Effector memory CD4-positive, alpha-beta T cell (primary cell): ENCODE measurements at places on chromosomes 2 and 18.

GRCh38 chr2:39093218-39093898, 27.5 kb downstream of the SOS1 start:
- DNase-seq, result no peak

- DNase-seq, result no peak
Measured at GRCh38 chr2:215324811-215325210, 13.0 kb downstream of the ATIC start.

DNA sequence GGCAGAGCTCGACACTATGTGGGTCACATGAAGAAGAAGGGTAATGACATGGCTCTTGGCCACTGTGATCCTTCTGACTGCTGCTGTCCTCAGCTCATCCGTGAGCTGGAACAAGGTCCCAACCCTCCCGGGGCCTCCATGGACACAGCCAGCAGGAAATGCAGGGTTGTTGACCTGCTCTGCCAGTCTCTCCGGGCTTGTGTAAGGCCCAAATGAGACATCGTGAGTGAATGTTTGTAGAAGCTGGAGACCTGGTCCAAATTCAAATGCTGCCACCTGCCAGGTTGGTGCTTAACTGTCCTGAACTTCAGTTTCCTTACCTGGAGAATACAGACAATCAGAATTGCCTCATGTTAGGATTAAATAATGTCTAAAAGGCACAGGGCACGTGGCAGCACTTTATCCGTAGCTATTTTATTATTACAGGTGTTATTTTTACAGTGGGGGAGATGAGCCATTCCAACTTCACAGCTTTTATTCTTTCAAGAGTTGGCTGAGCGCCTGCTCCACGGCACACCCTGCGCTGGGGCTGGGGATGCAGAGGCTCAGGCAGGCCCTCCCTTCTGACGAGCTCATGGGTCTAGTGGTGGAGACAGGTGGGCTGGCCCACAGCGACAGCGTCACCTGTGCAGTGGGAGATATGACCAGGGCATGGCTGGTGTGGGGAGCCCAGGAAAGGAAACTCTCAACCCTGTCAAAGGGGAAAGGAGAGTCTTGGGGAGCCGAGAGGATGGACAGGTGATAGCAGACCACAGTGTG, 15.1 kb downstream of the ARHGEF4 start:
- DNase-seq, result no peak

GRCh38 chr2:48597492-48597891, 20.2 kb upstream of the GTF2A1L start:
- DNase-seq, result no peak

DNA sequence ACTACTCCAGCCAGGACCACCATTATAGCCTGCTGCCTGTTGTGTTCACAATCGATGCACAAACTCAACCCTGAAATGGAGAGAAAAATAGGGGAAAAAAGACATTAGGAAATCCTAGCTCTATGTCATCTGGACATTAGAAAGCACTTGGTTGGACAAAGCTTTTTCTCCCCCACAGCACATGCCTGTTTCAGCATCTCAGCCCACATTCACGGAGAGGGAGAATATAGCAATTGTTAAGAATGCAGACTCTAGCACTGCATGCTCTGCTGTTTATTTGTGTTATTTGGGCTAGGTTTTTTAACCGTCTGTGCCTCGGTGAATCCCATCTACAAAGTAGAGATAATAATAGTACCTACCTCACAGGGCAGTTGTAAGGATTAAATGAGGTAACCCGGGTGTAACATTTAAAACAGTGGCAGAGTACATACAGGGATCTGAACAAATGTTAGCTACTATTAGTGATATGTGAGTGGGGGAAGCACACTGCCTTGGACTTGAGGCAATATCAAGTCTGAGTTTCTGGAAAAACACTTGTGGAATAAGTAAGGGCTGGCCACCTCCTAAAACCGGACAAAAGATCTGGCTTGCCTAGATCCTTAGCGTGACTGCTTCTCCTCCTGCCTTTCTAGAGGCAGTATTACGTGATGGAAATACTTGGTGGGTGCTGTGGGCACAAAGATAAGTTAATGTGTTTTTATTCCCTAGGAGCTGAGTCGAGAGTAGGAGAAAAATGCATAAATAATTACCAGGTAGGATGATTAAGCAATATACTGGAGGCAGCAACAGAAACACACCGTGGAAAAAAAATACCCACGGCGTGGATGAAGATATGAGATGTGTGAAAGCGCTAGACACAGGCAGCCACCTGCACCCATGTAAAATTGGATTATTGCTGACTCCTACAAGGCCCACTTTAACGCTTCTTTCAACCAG, 1.0 kb upstream of the PPP1CB start:
- DNase-seq, result peak; percentile 19

DNA sequence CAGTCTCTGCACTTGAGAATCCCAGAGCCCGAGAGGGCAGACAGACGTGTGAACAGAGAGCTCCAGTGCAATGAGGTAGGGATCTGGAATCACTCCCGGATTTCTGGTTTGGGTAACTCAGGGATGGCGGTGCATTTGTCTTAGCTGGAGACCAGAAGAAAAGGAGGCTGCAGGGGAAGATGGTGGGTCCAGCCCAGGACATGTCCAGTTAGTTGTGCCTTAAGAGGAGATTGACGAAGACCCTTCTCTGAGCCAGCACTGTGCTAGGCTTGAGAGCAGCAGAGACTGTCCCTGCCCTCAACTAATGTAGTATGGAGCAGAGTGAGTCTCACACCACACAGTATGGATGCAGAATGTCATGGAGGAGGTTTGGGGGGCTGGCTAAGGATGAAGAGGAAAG, 150.6 kb upstream of the COPS8 start:
- no peak for DNase-seq

DNA sequence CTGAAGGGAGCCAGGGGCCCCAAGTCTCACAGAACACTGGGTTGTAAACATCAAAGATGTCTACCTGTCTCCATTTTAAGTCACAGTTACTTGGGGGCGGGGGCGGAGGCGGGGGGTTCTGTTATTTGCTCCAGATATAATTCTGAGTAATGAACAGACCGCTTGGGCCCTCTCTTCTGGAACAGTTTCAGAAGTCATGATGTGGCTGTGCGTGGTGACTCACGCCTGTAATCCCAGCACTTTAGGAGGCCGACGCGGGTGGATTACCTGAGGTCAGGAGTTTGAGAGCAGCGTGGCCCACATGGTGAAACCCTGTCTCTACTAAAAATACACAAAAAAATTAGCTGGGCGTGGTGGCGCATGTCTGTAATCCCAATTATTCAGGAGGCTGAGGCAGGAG, 157.9 kb upstream of the APCDD1 start:
- no peak for DNase-seq

DNA sequence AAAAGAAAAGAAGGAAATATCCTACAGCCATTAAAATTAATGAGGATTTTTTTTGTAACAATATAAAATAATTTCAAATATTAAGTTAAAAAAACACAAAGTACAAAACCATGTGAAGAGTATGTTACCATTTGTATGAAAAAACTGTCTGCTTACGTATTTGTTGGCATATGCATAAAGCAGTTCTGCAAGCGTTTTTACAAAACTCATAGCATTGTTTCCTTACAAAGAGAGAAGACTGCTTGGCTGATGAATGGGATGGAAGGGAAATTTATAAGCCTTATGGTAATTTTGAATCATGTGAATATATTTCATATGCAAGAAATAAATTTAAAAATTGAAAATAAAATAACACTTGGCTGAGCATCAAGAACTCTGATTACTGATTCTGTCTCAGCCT, 63.1 kb downstream of the METTL4 start:
- no peak for DNase-seq

- DNase-seq, result no peak
Measured at GRCh38 chr18:30862900-30863299, 179.6 kb downstream of the DSC3 start.

GRCh38 chr2:196233021-196233804, 61.8 kb upstream of the STK17B start:
- no peak for DNase-seq

DNA sequence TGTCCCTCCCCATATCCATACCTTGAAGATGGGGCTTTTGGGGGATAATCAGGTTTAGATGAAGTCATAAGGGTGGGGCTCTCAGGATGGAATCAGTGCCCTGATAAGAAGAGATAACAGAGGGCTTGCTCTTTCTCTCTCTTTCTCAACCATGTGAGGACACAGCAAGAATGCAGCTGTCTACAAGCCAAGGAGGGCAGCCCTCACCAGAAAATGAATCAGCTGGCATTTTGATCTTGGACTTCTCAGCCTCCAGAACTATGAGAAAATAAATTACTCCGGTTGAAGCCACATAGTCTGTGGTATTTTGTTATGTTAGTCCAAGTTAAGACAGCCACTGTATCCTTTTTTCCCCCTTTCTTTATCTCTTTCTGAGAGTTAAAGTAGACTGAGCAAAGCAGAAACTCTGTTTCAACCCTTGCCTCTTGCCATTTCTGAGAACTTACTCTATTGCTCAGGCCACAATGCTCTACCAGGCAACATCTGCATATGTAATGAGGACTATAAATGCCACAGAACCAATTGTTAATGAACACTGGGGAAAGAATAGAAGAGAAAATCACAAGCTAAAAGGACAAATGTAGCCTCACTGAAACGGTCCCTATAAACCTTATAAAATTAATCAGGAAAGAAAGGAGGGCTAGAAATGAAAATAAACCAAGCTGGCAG, 56.9 kb downstream of the SRBD1 start:
- no peak for DNase-seq

DNA sequence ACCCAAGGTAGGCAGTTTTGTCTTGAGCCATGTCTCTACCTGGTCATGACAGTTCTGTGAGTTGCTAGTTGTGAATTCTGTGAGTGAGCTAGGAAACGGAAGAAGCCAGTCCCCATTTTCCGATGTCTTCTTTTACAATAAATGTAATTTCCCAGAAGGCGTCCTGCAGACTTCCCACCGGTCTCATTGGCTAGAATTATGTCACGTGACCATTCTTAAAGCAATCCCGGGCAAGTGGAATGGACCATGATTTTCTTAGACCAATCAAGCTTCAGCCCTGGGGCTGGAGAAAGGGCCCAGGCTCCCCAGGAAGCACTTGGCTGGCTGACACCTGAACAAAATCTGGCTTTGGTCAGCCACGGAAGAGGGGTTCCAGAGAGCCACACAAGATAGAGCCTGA, 10.6 kb downstream of the TMEM178A start:
- DNase-seq, result no peak

- DNase-seq, result no peak
Measured at GRCh38 chr2:32863803-32864202, 83.0 kb upstream of the LTBP1 start.

DNA sequence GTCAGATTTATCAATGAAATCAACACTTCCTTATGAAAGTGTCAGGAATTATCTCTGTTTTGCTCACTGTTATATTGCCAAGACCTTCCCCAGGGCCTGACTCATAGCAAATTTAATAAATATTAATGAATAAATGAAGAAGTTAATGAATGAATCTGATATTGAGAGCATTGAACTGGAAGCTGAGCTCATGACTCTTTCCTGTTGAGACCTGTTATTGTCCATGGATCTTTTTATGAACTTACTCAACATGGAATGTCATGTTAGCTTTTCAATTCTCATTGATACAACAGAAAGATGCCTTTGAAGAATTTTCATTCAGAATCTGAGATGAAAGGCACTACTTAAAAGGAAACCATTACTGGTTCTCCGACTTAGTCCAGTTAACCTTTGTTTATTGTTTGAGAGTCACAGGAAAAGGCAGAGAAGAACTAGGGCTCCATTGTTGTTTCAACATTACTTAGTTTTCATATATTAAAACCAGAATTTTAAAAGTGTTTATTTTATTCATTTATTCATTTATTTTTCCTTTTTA, 90.4 kb upstream of the UNC80 start:
- no peak for DNase-seq

DNA sequence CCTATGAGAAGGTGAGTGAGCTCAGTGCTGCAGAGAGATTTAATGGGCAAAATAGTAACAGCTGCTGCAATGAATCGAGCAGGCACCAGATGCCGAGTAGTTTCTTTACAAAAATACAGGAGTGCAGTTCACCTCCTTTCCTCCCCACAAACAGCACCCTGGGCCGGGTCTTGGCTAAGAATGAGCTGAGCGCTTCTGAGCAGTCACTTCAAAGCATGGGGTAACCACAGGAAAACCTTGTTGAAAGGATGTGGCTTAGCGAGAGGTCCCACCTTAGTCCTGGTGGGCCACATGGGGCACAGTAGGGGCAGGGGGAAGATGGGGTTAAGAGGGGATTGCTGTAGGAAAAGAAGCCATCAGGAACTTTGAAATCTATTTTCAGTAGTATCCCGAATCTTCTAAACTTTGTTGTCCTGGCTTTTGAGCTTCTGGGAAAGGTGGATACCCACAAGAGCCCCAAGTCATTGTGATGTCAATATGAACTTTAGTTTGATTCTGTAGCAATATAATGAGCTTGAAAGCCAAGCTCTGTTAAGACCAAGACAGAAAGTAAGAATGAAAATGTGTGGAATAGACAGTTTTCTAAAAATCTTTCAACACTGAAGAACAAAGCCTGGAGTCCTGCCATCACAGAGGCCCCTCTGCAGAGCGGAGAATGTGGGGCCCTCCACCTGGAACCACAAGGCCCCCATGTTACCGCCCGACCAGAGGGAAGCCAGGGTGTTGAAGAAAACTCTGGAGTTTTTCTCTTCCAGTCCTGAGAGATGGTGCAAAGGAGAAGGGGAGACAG, 101.0 kb upstream of the ZNF236 start:
- DNase-seq, result peak; percentile 26

DNA sequence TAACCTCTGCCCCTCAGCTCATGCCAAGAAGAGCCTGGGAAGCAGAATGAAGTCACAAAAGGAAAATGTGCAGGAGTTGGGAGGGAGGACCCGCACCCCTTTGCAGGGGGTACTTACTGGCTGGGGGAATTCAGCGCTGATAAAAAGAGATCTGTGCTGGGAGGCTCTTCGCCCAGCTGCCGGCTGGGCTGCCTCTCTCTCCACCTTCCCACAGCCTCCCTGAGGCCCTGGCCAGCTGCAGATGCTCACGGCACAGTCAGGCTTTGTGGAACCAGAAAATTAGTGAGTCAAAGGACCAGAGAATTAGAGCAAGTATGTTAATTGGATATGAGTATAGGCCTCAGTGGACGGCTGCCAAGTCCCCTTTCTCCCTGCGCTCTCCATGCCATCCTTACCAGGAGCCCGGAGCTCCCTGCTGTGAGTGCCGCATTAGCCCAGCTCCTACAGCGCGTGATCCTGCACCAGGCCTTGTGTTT, 181.7 kb upstream of the SH3BP4 start:
- DNase-seq, result no peak

GRCh38 chr2:158487419-158487818, 30.7 kb downstream of the PKP4 start:
- DNase-seq, result no peak

- DNase-seq, result peak; percentile 40
Measured at GRCh38 chr18:32019251-32019948, 775 bp downstream of the RNF125 start.

DNA sequence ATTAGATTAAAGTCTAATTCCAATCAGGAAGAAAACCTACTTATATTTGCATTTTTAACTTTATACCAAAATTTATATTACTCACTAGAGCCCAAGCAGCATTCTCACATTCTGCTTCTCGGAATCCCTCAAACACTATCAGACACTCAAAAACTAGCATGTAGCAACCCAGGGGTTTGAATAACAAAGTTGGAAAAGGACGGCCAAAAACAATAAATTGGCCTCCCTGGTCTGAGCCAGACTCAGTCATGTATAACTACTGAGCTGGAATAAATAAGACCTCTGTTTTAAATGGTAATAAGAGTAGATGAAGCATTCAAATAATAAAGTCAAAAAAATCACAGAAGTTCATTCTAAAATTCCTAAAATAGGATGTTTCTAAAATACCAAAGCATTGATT, 290.9 kb downstream of the IRS1 start:
- no peak for DNase-seq

GRCh38 chr2:111663471-111664274, 220.3 kb downstream of the ANAPC1 start:
- DNase-seq, result no peak
